Activated CD4-positive, alpha-beta T cell treated with anti-CD3 and anti-CD28 coated beads, Interleukin-2, amount 50 U/mL, for 24 hours (primary cell): ENCODE measurements at places on chromosomes 16 and 17.

DNA sequence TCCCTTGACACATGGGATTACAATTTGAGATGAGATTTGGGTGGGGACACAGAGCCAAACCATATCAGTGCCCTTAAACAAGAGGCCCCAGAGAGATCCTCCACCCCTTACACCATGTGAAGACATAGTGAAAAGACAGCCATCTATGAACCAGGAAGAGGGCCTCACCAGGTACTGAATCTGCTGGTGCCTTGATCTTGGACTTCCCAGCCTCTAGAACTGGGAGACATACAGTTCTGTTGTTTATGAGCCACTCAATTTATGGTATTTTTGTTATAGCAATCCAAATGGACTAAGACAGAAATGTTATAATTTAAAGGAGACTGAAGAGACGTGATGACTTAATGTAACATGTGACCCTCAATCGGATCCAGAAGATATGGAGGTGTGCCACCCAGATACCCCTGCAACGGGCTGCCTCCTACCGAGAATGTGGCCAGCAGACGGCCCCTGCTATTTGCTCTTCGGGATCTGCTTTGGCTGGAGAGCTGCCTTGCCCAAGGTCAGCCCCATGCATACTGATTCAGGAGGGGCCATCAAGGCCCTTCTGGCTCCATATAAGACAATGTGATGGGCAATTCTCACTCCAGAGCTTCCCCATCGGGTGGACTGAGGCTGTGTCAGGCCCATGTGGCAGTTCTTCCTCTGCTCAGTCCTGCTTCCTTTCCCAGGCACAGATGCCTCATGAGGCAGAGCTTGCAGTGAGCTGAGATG, 80.6 kb downstream of the NETO2 start:
- DNase-seq = no peak

GRCh38 chr17:67110619-67111018, 66.3 kb downstream of the CACNG1 start:
- no peak for DNase-seq

DNA sequence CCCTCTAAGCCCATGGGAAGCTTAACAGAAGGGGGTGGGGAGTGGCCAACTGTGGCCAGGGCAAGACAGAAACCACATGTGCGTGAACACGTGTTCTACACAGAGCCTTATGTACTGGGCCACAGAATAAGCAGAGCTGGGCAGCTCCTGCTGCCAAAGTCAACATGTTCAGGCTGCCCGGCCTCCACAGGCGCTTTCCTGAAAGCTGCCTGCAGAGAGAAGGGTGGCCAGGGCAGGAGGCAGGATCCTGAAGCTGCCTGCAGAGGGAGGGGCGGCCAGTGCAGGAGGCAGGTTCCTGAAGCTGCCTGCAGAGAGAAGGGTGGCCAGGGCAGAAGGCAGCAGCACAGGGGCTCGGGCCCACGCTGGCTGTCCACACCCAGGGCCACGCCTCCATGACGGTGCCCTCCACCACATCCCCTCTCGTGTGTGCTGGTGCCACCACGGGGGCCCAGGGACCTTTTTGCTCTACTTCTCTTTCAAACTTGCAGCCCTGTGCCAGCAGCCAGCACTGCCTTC, 79.5 kb downstream of the ANKRD11 start:
- no peak for DNase-seq

GRCh38 chr17:80910043-80910442, 81.6 kb upstream of the CHMP6 start:
- DNase-seq = no peak

- DNase-seq = no peak
Measured at GRCh38 chr16:12462426-12463280, 341.0 kb downstream of the CPPED1 start.

GRCh38 chr17:77535892-77536291, 395.1 kb downstream of the SEC14L1 start:
- no peak for DNase-seq

DNA sequence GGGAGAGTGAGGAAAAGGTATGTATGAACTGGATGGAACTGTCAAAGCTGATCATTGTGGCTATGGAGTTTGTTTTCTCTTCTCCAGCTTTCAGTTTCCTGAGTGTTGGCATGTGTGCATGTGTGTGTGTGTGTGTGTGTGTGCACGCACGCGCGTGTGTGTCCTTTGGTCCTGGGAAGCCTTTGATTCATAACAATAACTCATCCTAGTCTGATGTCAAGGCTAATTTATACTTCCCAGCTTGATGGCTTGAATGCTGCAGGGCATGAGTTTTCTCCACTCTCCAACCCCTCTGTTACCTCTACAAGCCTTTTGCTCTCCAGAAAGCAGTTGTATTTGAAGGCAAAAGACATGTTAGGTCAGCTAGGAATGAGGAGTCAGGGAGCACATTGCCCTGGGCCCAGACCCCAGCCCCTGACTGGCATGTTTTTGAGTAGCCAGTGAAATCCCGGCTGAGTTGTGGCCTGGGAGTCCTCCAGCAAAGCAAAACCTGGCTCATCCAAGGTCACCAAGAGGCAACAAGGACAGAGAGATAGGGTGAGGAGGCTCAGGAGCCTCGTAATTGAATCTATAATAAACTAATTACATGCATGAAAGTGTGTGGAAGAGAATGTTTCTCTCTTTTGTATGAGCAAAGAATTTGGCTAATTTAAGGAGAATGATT, 8.9 kb upstream of the CDC42EP4 start:
- no peak for DNase-seq

- DNase-seq = no peak
Measured at GRCh38 chr17:82783498-82783897, 31.6 kb downstream of the TBCD start.

- no peak for DNase-seq
Measured at GRCh38 chr17:72146371-72146770, 25.6 kb downstream of the SOX9 start.

- DNase-seq = no peak
Measured at GRCh38 chr16:10847176-10847575, 28.6 kb upstream of the TVP23A start.

DNA sequence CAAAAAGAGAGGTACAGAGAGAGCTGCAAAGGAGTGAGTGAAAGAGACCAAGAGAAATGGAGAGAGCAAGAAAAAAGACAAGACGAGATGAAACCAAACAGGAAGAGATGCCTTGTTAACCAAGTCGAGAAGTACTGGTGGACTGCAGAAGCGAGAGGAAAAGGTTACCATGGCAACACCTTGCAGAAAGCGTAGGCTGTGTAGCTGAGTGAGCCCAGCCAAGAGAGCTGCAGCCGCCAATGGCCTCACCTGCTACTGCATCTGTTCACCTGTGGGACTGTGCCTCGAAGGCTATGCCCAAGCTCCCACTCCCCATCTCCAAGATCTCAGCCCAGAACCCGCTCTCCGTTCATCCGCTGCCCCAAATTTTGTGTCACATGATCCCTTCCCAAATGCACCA, 161.3 kb downstream of the SLC39A11 start:
- no peak for DNase-seq

DNA sequence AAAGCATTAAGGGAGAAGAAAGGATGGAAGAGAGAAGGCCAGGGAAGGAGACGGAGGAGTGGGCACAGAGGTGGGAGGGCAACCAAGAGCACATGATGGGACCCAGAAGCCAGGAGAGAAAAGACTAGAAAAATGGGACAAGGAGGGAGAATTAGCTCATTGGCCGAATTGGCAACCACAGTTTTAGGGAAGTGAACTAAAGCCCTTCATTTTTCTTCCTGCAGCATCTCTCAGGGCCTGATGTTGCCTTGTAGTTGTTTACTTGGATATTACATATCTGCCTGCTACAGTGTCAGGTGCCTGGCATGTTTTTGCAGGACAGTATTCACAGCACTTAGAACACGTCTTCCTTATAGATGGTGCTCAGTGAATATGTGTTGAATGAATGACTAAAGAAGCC, 19.0 kb downstream of the EMP2 start:
- DNase-seq = no peak

- no peak for DNase-seq
Measured at GRCh38 chr16:12171206-12171605, 194.7 kb downstream of the SNX29 start.
